ENCODE measurements at places on chromosomes 12 and 14.

DNA sequence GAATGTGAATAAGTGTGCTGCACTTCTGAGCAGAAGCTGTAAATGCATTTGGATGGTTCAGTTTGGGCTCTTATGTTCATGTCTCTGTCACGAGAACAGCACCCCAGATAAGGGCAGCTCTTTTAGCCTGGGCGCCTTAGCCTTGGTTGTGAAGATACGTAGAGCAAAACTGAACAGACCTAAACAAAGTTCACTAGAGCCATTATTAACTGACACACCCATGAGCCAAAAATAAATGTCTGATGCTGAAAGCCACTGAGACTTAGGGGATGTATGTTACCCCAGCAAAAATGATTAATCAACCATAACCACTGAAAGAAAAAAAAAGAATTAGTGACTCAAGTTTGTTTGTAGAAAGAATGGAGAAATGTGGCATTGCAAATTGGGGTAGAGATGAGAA, 343.4 kb downstream of the BCAT1 start:
- DNase-seq = no peak

DNA sequence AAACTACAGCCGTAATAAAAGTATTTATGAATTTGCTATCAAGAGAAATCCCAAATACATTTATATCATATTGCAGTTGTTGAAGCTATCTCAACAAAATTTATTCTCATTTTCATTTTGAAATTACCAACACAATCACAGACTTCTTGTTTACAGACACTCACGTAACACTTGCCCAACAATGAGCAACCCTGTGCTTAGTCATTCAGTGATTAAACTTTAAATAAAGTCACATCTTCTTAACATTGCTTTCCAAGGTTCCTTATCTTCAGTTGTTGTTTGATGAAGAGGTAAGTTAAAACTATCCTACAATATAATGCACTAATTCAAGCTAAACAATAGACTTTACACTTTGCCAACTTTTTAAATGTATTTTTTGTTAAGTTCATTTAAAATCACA, 601.8 kb downstream of the SLC16A7 start:
- no peak for DNase-seq

DNA sequence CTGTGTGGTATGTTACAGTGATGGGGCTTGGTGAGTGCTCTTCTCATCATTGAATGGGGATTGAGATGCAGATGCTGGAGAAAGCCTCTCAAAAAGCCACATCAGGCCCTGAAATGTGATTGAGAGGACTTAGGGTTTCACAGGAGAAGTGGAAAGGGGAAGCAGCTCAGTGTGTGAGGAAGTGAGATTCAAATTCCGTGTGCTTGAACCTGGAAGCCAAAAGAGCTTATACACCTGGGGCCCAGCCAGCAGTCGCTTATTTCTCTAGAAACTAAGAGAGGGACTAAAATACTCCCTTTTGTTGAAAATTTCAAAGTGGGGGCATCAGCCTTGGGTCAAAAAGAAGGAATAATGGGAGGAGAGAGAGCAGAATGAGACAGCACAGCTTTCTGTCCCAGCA, 39.1 kb upstream of the GZMB start:
- no peak for DNase-seq

DNA sequence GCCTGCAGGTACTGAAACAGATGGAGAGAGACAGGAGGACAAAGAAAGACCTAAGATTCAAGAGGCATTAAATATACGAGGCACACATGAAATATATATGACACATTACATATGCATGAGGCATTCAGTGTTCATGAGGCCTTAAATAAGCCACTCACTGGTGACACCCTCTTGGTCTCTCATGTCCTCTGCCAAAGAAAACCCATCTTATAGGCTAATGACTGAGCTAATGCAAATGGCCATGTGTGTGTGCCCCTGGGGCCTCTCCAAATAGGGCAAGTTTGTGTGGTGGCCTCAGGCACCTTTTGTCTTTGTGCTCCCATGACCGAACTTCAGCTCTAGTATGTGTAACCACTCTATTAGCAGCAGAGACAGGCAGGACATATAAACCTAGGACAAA, 18.8 kb downstream of the COQ6 start:
- DNase-seq = no peak

DNA sequence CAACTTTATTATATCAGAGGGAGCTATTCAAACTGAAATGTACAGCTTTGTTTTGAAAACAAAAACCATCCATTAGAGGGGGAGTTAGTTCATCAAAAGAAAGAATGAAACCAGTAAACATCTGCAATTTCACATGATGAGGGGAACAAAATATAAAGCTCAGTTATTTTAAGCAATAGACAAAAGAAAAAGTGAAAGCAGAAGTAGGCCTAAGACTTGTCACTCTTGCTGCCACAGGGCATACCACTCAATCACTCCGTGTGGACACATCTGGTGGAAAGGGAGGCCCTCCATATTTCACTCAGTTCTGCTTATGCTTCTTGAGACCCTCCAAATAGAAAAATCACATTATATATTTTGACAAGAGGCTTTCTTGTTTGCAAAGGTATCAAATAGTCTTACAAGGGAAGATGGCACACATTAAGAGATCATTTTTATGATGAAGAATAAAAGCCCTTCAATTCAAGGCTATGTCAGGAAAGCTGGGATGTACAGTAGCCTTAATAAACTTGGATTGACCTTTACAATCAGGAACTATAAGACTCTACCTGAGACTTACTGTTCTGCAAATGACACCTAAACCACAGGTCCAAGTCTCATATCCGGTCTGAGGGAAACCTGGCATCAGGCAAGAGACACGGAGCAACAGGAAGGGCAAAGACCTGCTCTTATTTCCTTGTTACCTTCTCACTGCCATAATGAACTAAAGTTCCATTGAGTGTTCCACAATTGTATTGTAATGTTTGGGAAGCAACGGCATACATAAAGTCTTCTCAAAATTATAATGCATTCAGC, 222.5 kb upstream of the GRIP1 start:
- DNase-seq = no peak

GRCh38 chr14:58138031-58138713, 13.8 kb downstream of the ARMH4 start:
- DNase-seq = no peak

- DNase-seq = no peak
These were observed 16.8 kb downstream of the GNS start for GRCh38 chr12:64742416-64742815.

- DNase-seq = no peak
These were observed 1.9 kb downstream of the ATP6V0A2 start for GRCh38 chr12:123713823-123714585.
